ENCODE measurements at places on chromosomes 11 and 22. TPM values are rescaled to one million over a fixed set of nuclear protein-coding genes. Genes with fewer than 3 reads are reported as not detected.

GRCh38 chr11:66271816-66272215, 3.4 kb downstream of the RAB1B start:
- H3K4me3 ChIP-seq = no peak overlapping the region
- peaks cover 50% of the 10 kb centered on the region for H3K36me3 ChIP-seq
- DNase-seq = no peak

The CARD10 gene
- 8.4 TPM for total RNA-seq

DNA sequence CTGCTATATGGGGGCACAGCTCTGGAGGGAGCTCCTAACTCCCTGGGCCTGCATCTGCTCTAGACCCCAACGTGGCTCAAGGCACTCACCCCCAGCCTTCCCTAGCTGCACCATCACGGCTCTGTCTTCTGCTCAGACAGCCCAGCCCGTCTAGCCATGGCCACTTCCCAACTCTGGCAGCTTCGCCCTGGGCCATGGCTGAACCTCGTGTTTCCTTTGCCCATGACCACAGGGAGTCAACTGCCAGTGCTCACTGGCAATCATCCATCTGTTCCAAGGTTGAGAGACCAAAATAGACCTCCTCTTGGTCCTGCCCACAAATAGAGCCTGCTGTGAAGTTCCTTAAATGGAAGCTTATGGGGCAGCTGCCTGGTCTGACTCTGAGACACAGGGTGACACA, 5.4 kb downstream of the LMO1 start:
- no peak overlapping the region for H3K4me3 ChIP-seq
- H3K4me1 ChIP-seq = peaks cover 10% of the 10 kb centered on the region
- no peak overlapping the region for H3K27ac ChIP-seq
- H3K36me3 ChIP-seq = no peaks in the 10 kb centered on the region

DNA sequence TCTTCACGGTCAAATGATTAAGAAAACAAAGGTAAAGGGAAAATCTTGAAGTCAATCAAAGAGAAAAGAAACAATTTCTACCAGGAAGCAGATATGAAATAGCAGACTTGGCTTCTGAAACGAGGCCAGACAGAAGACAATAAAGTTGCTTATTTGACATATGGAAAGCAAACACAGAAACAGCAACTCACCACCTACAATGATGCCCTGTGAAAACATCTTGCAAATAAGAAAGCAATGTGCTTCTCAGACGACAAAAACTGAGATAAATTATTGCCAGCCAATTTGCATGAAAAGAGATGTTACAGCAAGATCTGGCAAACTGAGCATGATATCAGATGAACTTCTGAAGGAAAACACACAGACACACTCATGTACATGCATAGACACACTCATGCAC, 45.9 kb upstream of the CTSC start:
- DNase-seq = no peak
- no peaks in the 10 kb centered on the region for H3K4me1 ChIP-seq

The NFAM1 gene
- 36.7 TPM for total RNA-seq

GRCh38 chr11:123338266-123338800, 91.7 kb upstream of the GRAMD1B start:
- H3K27ac ChIP-seq = no peak overlapping the region
- no peaks in the 10 kb centered on the region for H3K27me3 ChIP-seq
- no peak for DNase-seq
- no peaks in the 10 kb centered on the region for H3K36me3 ChIP-seq
- no peak overlapping the region for H3K4me3 ChIP-seq

DNA sequence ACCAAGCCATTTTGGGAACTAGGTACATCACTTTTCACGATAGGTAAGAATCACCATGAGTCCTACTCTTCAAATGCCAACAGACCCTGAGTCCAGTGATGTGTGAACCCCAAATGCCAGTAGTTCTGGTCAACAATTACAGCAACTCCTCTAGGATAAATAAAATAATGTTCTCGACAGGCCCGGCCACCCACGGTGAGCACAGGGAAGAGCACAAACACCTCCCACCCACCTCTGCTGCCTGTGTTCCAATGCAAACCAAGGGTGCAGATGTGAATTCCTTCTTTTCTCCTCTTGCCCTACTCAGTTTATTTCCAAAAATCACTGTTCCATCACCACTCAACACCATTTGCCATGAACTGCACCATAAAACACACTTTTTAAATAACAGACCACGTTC, 33.3 kb downstream of the MPPED2 start:
- H3K36me3 ChIP-seq = no peaks in the 10 kb centered on the region
- H3K27ac ChIP-seq = no peak overlapping the region
- no peak for DNase-seq
- no peaks in the 10 kb centered on the region for H3K27me3 ChIP-seq

DNA sequence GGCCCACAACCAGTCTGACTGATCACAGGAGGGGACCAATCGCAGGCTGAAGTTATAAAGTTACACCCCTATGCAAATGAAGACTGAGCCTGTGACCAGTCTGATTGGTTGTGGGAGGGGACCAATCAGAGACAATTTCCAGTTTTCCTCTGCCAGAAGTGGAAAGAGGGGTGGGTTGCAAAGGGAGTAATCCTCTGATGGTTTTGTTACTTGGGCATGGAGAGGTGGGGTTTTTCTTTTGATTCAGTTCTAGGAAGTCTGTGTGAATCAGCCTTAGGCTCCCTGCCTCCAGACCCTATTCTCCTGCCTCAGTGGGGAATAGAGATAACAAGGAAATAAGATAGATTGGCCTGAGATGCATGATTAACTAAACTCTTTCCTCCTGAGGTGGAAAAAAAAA, 9.9 kb downstream of the OR6M1 start:
- no peak for DNase-seq
- H3K27me3 ChIP-seq = no peaks in the 10 kb centered on the region
- no peaks in the 10 kb centered on the region for H3K36me3 ChIP-seq

The MYBPC3 gene
- total RNA-seq = 1.0 TPM

The CSNK2A3 gene
- total RNA-seq = 4.7 TPM

- DNase-seq = peak; percentile 52
- no peak overlapping the region for H3K4me3 ChIP-seq
- H3K27ac ChIP-seq = peak overlapping the region; percentile 70
- no peaks in the 10 kb centered on the region for H3K27me3 ChIP-seq
Measured at GRCh38 chr11:130897262-130898182, 18.8 kb downstream of the SNX19 start.

DNA sequence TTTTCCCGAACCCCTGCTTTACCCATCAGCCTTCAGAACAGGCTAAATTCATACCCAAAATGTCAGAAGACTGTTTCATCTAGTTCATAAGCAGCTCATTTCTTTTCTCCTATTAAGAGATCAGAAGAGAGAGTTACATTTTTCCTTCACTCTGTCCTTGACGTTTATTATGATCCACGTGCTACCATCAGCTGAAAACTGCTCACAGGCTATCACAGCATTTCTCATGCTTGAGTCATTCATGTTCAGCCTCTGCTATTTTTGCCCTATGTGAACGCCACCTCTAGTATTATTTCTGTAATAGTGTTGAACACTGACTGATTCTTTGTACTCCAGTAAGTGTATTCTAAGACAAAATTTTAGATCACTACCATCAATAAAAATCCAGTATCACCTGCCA, 51.9 kb downstream of the SLC1A2 start:
- H3K36me3 ChIP-seq = no peaks in the 10 kb centered on the region
- no peak for DNase-seq
- no peak overlapping the region for H3K27ac ChIP-seq
- peaks cover 21% of the 10 kb centered on the region for H3K4me1 ChIP-seq
- no peak overlapping the region for H3K4me3 ChIP-seq

The ADM gene
- total RNA-seq = 20.4 TPM

DNA sequence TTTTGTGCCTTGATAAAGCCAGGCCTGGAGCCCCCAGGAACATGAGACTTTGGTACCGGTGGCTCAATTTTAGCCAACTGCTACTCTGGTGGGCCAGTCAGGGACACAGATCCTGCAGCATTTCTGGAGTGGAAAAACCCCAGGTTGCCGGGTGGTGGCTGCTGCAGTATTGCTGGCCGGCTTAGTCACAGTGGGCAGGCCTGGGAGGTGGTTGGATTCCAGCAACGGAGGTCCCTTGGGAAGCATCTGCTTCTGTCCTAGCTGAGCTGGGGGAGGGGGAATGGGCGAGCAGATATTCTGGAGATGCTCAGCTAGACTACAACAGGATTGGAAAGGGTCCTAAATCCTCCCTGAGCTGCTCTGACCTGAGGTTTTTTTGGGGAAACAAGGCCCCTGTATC, 31.6 kb upstream of the ACCSL start:
- no peak overlapping the region for H3K27ac ChIP-seq
- no peak overlapping the region for H3K4me3 ChIP-seq
- H3K36me3 ChIP-seq = no peaks in the 10 kb centered on the region

DNA sequence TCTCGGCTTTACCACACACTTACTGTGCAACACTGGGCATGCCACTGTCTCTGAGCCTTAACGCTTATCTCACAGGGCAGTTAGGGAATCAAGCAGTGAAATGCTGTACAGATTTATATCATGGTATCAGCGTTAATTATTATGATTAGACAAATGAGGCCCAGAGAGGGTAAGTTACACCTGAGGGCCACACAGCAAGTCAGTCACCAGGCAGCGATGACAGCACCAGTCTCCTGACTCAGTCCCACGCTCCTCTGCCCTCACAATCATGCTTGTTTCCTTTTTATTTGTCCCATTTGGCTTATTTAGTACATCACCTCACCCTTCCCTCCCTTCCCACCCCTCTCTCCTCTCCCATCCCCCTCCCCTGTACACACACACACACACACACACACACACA, 12.2 kb downstream of the CHRDL2 start:
- no peak overlapping the region for H3K4me3 ChIP-seq
- H3K27me3 ChIP-seq = no peaks in the 10 kb centered on the region
- DNase-seq = no peak
- no peak overlapping the region for H3K27ac ChIP-seq
- H3K36me3 ChIP-seq = no peaks in the 10 kb centered on the region

The TTC38 gene
- 84.9 TPM for total RNA-seq

The SLC22A12 gene
- not detected for total RNA-seq

The RBMXL2 gene
- not detected for total RNA-seq

The TIMP3 gene
- 537 TPM for total RNA-seq

The PATE1 gene
- total RNA-seq = not detected

DNA sequence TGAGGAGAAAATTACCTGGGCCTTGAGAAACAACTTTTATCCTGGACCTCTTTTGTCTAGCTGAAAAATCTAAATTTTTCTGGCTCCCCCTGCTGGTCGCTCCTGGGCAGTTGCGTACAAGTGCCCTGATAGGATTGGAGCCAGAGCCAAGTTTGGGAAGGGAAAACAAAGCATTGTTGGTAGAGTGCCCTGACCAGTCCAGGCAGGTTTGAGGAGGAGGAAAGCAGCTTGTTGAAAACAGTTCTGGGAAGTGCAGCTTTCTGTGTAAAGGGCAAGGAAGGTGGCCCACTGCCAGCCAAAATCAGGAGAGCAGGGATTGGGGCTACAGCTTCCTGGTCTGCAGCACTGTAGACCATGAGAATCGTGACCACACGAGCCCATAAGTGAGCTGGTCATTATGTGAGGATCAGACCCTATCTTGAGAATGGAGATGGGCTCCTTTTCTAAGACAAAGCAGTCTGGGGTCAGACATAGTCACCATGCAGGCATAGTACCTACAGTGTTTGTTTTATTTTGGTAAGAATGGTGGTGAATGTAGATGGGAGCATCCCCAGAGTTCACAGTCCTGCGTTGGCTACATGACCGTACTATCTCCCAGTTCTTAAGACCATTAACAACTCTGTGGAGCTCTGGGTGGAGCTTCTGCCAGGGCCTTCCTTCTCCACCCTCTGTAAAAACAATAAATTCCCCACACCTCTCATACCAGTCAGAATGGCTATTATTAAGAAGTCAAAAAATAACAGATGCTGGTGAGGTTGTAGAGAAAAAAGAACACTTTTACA, 21.3 kb upstream of the PIK3IP1 start:
- no peaks in the 10 kb centered on the region for H3K36me3 ChIP-seq
- H3K4me3 ChIP-seq = no peak overlapping the region
- peaks cover 9% of the 10 kb centered on the region for H3K4me1 ChIP-seq
- no peaks in the 10 kb centered on the region for H3K27me3 ChIP-seq

The PAK1 gene
- 49.2 TPM for total RNA-seq

The DCHS1 gene
- total RNA-seq = 15.2 TPM

The FZD4 gene
- total RNA-seq = 26.9 TPM

The GGA1 gene
- 52.6 TPM for total RNA-seq

- no peaks in the 10 kb centered on the region for H3K36me3 ChIP-seq
- H3K27me3 ChIP-seq = no peaks in the 10 kb centered on the region
- no peaks in the 10 kb centered on the region for H3K4me1 ChIP-seq
- no peak overlapping the region for H3K4me3 ChIP-seq
- H3K27ac ChIP-seq = no peak overlapping the region
- DNase-seq = no peak
Measured at GRCh38 chr11:69974528-69974927, 103.6 kb upstream of the ANO1 start.

The CASP12 gene
- total RNA-seq = 9.4 TPM

DNA sequence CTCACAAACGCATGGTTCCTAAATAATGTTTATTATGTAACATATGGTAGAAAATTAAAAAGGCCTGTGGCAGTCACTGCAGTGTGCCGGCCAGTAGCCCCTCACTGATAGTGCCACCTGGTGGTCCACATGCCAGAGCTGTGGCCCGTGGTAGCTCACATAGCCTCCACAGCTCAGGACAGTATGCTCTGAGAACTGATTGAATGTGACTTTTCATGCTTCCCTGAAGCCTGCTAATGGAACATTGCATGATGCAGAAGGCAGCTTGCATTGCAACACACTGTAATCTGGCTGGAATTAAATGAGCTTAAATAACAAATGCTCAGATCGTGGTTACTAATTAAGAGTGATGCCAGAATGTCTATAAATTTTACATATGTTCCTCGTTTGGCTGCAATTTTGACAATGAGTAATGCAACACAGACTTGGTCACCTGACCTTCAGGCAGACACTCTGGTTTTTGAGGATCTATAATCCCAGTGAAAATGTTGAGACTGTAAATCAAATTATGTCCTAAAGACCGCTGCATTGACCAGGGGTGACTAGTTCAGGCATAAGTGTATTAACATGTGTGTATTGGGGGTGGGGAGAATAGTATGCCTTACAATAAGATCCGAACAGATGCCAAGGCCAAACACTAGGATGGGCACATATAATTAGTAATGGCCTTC, 566.4 kb downstream of the METTL15 start:
- DNase-seq = no peak
- no peak overlapping the region for H3K27ac ChIP-seq
- no peaks in the 10 kb centered on the region for H3K36me3 ChIP-seq
- H3K4me3 ChIP-seq = no peak overlapping the region
- no peaks in the 10 kb centered on the region for H3K27me3 ChIP-seq

- no peak overlapping the region for H3K27ac ChIP-seq
- no peaks in the 10 kb centered on the region for H3K4me1 ChIP-seq
- no peaks in the 10 kb centered on the region for H3K36me3 ChIP-seq
Measured at GRCh38 chr11:20754933-20755332, 85.5 kb downstream of the NELL1 start.

The TREH gene
- total RNA-seq = 0.17 TPM

GRCh38 chr22:46187862-46188261, 37.5 kb downstream of the PPARA start:
- H3K4me3 ChIP-seq = no peak overlapping the region
- no peaks in the 10 kb centered on the region for H3K27me3 ChIP-seq
- H3K27ac ChIP-seq = no peak overlapping the region

The NRGN gene
- 111 TPM for total RNA-seq

The OR5P2 gene
- total RNA-seq = 3.2 TPM
